NCI-H748 treated with DMSO at 0.1 percent for 48 hours (cell line): ENCODE measurements at places on chromosomes 16 and 17.

- DNase-seq = no peak
These were observed 51.3 kb downstream of the ADCY9 start for GRCh38 chr16:4064950-4065352.

DNA sequence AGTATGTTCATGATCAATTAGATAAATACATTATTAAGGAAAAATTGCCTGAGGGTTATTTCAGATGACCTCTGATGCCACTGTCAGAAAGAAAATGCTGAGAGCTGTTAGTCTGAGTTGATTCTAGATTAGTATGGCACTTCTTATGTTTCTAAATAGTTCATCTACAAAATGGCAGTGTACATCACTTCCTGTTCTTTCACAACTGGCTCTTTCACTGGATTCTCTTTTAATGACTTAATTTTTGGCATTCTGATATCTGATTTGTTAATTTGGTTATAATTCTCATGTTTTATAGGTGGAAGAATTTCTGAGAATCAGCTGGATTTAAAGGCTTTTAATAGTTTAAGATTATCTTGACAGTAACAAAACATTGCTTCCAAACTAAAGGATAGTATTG lies 3.3 kb downstream of the TAOK1 start:
- DNase-seq = no peak

- DNase-seq = peak; percentile 31
These were observed 142.8 kb downstream of the GRIN2A start for GRCh38 chr16:10039220-10040096.

GRCh38 chr17:80729761-80730160 lies 185.1 kb downstream of the RPTOR start:
- DNase-seq = no peak

DNA sequence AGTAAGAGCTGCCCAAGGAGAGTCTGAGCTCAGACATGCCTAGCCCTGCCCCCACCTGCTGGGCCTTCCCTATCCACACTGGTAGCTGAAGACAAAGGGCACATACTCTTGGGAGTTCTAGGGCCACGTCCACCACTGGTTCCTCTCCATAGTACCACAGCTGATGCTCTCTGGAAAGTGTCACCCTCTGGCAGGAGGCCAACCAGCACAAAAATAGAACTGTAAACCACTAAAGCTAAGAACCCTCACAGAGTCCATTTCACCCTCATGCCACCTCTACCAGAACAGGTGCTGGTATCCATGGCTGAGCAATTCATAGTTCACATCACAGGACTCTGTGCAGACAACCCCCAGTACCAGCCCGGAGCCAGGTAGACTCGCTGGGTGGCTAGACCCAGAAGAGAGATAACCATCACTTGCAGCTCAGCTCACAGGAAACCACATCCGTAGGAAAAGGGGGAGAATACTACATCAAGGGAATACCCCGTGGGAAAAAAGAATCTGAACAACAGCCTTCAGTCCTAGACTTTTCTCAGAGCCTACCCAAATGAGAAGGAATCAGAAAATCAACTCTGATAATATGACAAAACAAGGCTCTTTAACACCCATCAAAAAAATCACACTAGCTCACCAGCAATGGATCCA lies 115.3 kb downstream of the CEP112 start:
- DNase-seq = no peak

GRCh38 chr17:56011406-56012131 lies 141.7 kb upstream of the ANKFN1 start:
- no peak for DNase-seq

DNA sequence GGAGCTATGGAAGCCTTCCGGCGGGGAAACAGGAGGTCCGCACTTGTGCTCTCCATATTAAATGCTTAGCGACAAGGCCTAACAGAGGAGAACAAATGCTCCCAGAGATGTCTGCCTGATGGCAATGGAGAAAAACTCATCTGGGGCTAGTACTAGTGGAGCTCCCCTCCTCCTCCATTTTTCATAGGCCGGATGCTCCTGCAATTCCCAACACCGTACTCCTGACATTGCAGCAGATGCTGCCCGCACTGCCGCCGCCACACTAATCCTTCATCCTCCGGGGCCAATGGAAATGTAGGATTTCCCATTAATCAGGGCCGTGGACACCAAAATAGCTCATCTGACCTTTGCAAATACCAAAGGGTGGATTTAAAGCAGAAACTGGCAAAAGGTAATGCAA lies 27.5 kb downstream of the TOM1L2 start:
- no peak for DNase-seq

- no peak for DNase-seq
These were observed 12.9 kb downstream of the ITGAX start for GRCh38 chr16:31367853-31368252.

DNA sequence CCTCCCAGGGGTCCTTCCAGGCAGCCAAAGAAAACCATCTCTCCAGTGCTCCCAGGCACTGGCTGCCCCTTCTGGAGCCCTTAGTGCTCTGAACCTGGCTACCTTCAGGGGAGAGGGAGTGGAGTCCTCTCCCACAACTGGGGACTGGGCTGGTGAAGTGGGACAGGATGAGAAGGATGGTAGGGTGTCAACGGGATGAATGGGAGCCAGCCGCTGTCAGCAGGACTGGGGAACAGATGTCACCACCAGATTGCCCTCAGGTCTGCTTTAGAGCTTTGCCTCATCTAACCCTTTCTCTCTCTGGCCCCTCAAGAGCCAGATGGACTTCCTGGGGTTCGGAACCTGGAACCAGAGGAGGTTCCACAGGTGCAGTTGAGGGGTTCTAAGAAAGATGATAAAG lies 488 bp upstream of the SEBOX start:
- DNase-seq = no peak

DNA sequence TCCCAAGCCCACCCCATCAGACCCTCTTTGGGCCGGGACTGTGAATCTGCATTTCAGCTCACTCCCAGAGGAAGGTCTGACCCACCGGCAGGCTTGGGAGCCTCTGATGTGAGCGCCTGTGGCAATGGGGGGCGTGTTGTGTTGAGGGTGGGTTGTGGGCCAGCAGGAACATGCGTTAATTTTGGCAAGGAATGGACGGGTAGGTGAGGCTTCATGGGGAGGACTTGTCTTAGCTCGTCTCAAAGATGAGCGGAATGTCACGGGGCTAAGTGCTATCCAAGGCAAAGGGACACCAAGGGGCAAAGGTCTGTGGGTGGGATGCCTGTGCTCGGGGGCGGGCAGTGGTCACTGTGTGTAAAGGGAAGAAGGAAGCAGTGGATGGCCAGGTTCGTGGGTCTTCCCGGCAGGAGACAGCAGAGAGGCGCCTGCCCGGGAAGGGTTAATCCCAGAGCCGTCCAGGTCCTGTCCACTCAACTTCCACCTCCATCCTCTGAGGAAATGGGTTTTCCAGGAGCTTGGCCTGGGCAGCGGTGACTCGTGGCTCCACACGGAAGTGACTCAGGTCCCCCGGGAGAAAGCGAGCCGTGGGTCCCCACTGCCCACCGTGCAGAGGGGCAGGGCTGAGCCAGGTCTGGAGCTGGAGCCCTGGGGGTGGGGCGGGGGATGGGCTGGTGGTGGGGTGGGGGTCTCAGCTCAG lies 17.4 kb downstream of the ADGRG1 start:
- DNase-seq = no peak

DNA sequence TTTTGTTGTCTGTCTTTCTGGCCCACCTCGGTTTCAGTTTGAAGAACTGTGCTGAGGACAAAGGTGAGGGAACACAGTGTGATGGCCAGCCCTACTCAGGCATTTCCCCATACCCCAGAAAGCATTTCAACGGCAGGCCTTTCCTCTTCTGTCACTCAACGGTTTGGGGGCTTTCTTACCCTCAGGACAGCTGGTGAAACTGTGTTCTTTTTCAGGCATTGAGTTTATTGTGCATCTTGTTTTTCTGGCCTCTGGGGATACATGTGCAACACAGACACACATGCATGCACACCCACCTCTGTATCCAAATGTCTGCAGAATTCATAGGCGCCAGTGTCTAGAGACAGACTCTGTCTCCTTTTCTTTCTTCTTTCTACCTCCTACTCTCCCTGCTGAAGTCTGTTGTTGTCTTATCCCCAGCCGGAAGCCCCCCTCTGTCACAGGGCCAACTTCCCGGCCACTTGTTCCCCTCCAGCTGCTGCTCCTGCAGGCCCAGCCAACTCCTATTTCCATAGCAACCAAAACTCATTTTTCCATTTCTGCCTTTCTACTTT lies 17.0 kb downstream of the CHD9 start:
- DNase-seq = no peak

GRCh38 chr16:31532896-31533295 lies 5.2 kb downstream of the AHSP start:
- no peak for DNase-seq

GRCh38 chr16:3760518-3760917 lies 43.2 kb upstream of the TRAP1 start:
- no peak for DNase-seq

GRCh38 chr16:23640615-23640930 lies 537 bp downstream of the PALB2 start:
- no peak for DNase-seq

DNA sequence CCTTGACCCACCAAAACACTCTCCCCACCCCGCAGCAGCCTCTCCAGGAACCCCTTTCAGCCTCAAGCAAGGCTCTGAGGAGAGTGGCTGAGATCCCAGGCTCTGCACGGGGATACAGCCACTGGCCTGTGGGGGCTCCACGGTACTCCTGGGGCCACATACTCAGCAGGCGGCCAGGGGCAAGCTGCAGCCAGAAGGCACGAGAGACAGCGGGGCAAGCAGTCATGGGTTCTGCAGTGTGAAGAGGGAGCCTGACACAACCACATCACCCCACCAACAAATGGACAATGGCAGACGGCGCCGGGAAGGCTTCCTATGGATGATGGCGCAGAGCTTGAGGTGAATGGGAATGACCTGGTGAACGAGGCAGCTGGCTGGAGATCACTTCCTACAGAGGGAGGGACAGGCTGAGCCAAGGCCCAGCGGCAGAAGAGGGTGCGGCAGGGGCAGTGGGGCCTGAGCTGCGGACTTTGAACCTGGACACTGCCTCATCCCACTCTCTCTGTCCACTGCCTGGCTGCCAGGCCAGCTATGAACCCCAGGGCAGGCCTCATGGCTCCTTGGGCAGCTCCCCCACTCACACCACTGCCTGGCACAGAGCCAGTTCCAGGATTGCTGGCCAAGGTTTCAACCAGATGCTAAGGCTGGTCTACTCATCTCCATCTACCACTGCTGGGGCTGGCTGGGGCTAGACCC lies 10.8 kb upstream of the BCAR1 start:
- DNase-seq = no peak

- DNase-seq = no peak
These were observed 83.6 kb downstream of the RGS9 start for GRCh38 chr17:65220732-65221131.
